ENCODE measurements at places on chromosomes 11 and 22.

- DNase-seq, result no peak
These were observed 569.9 kb upstream of the CADM1 start for GRCh38 chr11:116073854-116074837.

GRCh38 chr11:122707901-122708300 is 52.4 kb downstream of the UBASH3B start:
- DNase-seq, result no peak

GRCh38 chr11:95706974-95707387 is 82.6 kb downstream of the FAM76B start:
- DNase-seq, result no peak

- no peak for DNase-seq
These were observed 120.1 kb upstream of the TEAD1 start for GRCh38 chr11:12554122-12554521.

DNA sequence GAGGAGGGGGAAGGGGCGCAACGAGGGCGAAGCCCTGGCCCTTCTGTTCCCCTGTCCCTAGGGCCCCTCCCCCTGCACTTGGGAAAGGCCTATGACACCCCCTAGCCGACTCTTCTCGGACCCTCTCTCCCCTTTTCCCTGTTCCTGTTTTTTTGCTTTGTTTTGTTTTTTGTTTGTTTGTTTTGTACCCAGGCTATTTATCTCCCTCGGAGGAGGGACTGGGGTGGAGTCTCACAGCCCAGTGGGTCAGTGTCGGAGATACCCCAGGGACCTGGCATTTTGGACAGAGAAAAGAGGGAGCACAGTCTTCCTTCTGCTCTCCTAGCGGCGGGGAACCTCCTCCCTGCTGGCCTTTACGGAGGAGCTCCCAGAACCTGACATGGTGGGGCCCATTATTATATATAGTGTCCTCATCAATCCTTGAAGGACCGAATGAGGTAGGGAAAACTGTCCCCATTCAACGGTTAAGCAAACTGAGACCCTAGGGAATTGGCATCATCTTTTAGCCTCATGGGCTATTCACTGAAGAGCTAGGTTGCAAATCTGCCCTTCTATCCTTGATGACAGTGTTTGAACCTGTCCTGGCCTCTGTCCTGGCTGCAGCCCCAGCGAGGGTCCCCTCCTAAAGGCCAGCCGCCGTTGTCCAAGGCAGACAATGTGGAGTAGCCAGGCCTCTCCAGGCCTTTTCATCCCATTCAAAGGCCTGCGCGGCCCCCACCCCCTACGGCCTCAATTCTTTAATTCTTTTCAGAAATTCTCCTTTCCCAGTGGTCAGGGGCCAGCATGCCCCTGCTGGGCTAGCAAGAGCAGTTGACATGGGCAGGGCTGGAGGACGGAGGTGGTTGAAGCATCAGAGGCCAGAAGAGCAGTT is 911 bp downstream of the EMID1 start:
- DNase-seq, result no peak

DNA sequence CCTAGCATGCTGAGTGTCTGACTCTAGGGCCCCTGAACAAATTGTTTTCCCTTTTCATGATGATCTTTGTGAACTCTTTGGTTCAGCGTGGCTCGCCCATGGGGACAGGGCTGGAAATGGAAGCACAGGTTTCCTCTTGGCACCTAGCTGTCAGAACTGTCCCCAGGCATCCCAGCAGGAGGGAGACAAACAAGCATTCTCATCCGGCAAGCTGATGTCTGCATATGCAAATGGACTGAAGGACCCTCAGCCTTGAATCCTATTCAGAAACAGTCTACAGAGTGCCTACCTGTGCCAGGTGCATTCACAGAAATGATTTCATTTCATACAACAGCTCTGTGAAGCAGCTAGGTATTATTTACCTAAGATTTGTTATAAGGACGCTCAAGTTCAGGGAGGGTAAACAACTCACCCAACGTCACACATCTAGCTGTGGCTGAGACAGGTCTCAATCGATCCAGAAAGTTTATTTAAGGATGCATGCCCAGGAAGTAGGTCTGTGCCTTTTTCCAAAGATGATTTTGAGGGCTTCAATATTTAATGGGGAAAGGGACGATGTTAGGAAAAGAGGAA is 176.4 kb downstream of the KIRREL3 start:
- no peak for DNase-seq

DNA sequence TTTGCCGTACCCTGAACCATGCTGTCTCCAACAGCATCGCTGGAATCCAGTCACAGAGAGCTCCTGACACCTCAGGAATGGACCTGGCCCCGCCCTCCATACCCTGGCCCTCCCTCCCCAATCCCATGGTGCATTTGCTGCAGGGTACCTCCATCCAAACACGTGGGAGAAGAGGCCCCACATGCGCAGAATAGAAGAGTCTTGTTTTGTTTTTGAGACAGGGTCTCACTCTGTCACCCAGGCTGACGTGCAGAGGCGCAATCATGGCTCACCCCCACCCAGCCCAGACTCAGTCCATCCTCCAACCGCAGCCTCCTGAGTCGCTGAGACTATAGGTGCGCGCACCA is 2.3 kb upstream of the PNPLA2 start:
- no peak for DNase-seq

DNA sequence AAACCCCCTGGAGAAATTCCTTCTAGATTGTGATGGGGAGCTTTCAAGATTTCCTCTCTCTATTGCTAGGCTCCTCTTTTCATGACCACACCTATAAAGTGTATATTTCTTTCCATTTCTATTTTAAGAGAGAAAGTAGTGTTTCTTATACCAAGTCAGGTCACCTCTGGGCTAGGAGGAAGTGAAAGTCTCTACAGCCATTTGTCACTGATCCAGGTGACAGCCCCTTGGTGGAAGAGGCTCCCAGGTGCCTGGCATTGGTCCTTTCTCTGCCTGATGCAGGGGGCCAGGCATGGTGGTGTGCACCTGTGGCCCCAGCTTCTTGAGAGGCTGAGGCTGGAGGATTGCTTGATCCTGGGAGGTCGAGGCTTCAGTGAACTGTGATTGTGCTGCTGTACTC is 64.7 kb downstream of the DHCR7 start:
- no peak for DNase-seq

GRCh38 chr11:68976095-68976494 is 4.7 kb downstream of the MRGPRD start:
- DNase-seq, result no peak

DNA sequence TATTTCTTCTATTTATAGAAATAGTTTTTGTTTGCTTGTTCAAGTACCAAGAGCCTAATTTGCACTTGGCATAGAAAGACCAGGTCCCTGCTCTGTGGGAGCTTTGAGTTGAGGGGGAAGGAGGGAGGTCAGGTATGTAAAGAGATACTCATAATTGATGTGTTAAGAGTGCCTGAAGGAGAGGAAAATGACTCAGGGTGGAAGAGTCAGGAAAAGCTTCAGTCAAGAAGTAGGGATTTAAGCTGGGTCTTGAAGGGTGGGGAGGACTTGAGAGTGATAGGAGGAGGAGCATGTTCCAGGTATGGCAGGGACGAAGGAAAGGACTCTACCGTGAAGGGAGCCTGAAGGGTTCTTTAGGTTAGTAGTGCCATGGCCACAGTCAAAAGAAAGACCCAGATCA is 9.0 kb downstream of the RBX1 start:
- no peak for DNase-seq

- DNase-seq, result peak; percentile 50
These were observed 23.2 kb upstream of the ZBTB16 start for GRCh38 chr11:114036147-114036811.

DNA sequence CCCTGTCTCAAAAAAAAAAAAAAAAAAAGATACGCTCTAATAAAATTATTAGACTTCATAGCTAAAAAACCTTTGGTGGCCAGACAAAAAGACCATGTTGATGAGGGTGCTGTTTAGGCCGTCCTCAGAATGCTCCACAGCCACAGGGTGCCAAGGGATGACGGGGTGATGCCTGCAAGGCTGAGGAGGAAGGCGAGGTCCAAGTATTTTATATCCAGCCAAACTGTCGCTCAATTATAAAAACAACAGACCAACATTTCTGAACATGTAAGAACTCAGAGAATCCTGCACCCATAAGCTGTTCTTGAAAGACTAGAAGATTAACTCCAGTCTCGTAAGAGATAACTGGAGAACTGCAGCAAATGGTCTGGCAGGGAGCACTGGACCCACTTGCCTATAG is 29.2 kb downstream of the TBX1 start:
- no peak for DNase-seq

- no peak for DNase-seq
These were observed 5.3 kb upstream of the NCF4 start for GRCh38 chr22:36855478-36855877.

- DNase-seq, result no peak
These were observed 106.2 kb downstream of the LRRC32 start for GRCh38 chr11:76564364-76564763.

GRCh38 chr11:95241681-95242081 is 10.7 kb upstream of the SESN3 start:
- DNase-seq, result no peak

DNA sequence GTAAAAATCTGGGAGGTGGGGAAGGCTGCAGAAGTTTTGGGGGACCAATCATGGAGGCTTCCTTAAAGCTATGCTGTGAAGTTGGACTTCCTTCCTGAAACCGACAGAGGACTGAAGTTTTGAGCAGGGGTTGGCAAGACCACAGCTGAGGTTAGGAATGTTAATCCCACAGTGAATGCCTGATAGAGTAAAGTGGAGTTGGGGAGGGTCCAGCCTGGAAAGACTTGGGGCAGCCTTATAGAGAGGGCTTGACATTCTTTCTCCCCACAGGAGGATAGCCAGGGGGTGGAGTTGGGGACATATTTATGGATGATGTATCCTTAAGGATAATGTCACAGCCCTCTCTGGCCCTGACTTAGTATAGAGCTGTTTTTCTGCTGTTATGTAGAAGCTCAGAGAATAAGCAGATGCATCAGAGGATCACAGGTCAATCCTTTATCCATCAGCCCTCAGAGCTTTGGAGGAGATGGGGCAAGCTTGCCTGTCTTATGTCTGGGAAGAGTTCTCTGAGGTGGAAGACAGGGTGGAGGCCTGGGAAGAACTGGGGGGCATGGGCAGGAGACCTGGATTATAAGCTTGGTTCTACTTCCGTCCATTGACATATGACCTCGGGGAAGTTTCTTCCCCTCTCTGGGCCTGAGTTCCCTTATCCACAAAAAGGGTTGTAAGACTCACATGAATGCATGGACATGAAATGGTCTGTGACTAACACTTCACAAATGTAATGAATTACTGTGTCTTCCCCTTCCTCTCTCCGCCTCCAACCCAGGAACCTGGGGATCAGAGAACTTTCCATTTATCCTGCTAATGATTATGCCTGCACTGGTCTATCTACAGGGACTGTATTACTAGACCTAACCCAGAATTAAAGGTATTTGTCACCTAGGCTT is 317.8 kb downstream of the MIAT start:
- no peak for DNase-seq

DNA sequence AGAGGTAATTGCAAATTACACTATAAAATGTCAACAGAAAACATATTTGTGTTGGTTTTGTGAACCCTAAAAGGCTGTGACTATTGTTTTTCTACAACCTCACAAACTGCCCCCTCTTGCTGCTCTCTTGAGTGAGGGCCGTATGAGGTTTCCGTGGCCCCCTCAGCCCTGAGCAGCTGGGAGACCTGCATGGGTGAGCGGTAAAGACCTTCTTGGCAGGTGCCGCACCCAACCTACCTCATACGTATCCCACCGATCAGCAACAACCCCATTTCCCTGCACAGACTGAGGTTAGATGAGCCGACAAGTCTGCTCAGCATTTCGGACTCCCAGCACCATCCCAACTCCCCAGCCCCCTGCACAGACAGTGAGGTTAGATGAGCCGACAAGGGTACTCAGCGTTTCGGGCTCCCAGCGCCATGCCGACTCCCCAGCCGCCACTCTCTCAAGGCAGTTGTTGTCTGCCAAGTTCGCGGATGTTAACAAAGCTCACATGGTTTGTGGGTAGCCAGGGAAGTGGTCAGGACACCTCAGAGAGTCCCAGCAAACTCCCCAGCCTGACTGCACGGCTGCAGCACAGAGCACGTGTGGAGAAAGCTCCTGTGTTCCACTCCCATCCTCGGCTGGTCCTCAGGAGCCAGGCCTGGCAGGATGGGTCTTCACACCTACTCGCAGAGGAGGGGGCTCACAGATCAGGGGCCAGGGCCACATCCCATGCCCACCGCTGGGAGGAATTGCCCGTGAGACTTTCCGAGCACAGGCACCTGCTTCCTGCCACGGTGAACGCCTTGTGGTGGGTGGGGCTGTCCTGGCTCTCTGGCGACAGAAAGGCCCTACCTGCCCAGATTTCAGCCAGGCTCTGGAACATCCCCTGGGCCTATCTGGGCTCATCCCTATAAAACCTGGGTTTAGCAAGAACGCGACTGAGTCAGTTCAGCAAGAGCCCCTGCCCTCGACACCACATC is 502.9 kb downstream of the BRD1 start:
- DNase-seq, result no peak

- DNase-seq, result no peak
These were observed 17.5 kb downstream of the CDC45 start for GRCh38 chr22:19497245-19497644.

DNA sequence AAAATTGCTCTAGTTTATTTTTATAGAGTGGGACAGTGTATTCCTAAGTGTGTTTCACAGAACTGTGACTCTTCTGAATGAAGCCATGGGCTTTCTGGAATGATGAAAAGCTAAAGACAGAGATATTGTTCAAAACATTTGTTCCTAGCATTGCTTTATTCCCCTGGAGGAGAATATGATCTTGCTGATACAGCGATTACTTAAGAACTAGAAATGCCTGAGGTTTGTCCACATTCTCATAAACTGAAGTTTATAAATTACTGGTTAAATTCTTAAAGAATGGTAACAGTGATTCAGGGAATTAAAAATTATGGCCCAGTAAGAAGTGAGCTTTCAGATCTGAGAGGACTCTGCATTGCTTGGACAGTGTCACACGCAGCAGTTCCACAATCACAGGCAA is 690.3 kb downstream of the FAM181B start:
- DNase-seq, result no peak

GRCh38 chr11:94740083-94741021 is 27.8 kb upstream of the AMOTL1 start:
- peak; percentile 3 for DNase-seq

DNA sequence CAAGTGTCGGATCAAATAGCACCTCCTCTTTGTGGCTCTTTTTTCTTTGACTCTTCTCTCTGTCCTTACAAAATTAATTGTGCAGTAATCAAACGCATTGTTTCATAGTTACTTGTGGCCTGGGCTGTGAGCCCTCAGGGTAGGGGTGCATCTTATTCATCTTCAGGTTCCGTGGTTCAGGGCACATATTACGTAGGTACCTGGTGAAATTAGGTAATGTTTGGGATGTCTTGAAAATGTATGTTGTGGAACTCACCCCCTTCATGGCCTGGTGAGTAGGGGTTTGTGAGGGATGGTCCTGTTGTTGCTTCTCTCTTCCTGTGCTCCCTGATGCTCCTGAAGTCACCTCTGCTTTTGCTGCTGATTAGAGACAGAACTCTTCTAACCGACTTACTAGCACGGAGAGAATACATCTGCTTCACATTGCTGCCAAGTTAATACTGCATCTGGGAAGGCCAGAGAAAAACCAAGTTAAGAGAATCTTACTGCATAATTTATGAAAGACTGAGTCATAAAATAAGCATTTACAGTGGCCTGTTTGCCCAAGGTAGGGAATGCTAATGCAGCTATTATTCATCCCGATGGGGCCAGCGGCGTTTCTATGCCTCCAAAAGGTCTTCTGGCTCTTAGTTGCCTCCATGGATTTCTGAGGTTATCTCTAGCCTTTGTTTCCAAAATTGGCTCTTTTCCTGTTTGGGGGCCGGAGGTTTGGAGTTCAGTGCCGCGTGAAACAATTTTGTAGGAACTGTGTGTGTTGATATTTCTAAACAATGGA is 66.9 kb downstream of the TBC1D22A start:
- DNase-seq, result no peak
